ENCODE measurements at places on chromosomes 1 and 21.

- DNase-seq, result no peak
These were observed 50.2 kb downstream of the SLC25A24 start for GRCh38 chr1:108149796-108150467.

- DNase-seq, result no peak
These were observed 10.7 kb downstream of the IFNAR2 start for GRCh38 chr21:33240404-33240803.

DNA sequence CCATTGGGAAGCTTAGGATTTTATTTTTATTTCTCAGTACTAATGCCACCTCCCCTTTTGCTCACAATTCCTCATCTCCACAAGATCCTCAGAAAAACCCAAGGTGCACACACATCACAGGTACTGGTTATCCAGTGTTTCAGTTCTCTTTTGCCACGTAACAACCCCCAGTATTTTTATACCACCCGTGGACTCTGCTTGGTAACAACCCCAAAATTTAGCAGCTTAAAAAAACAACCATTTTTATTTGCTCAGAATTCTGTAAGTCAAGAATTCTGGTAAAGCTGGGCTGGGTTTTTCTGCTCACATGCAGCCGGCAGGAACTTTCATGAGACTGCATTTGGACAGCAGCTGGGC is 180.0 kb downstream of the KAZN start:
- no peak for DNase-seq

DNA sequence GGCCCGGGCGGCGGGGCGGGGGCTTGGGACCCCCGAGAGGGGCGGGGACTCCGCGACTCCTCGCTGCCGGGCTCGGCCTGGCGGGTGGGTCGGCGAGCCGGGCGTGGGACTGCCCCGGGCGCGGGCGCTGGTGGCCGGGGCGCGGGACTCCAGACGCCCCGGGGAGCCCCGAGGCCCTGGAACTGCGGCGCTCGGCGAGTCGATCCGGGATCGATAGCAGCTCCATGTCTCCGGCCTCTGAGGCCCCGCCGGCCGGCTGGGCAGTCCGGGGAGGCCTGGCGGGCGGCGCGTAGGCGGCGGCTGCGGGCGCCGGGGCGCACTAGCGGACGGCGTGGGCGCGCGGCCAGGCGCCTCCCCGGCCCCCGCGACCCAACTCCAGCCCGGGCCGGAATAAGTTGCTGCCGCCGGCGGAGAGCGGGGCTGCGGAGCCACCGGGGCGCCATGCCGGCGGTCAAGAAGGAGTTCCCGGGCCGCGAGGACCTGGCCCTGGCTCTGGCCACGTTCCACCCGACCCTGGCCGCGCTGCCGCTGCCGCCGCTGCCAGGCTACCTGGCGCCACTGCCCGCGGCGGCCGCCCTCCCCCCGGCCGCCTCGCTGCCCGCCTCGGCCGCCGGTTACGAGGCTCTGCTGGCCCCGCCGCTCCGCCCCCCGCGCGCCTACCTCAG is 400 bp downstream of the SAMD11 start:
- no peak for DNase-seq

GRCh38 chr1:10045480-10046355 is 13.0 kb downstream of the UBE4B start:
- DNase-seq, result no peak

DNA sequence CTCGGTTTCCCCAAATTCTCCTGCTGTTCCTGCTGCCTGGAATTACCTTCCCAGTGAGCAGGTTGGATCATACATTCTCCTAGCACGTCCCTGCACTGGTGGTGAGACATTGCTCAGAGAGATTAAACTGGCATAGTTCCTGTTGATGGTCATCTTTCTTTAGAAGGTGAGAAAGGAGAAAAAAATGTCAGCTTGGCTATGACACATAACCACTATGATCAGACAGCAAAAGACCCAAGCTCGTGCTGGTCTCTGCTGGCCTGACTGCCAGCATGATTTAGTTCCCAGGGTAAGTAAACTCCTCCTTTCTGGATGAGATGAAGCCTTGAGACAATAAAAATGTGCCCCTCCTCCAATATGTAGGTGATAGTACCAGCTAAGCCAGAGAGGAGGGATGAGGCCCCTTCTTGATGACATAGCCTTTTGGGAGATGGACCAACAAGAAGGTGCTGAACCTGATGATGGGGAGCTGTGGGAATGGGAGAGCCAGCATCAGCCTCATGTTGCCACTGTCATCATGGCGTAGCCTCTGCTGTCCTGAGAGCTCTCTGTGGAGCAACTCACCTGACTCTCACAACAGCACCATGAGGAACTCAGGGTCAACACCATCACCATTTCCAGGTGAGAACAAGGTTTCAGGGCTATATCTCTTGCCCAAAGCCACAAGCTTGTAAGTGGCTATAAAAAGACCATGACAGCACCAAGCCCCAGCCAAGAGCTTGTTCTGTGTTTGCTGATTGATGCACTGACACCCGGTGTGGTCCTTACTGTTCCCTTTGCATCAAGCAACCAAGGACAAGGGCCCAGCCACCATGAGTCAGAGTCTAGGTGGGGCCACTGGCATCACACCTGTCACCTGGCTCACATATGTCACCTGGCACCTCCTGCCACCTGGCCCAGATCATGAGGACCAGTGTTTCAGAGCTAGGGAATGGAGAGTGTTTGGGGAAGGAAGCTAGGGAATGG is 200.0 kb downstream of the MATN1 start:
- DNase-seq, result no peak

GRCh38 chr1:237684236-237684635 is 206.5 kb downstream of the ZP4 start:
- DNase-seq, result no peak

GRCh38 chr1:203703586-203703985 is 61.4 kb upstream of the LAX1 start:
- DNase-seq, result no peak

GRCh38 chr1:230149751-230150584 is 82.9 kb downstream of the GALNT2 start:
- peak; percentile 61 for DNase-seq

DNA sequence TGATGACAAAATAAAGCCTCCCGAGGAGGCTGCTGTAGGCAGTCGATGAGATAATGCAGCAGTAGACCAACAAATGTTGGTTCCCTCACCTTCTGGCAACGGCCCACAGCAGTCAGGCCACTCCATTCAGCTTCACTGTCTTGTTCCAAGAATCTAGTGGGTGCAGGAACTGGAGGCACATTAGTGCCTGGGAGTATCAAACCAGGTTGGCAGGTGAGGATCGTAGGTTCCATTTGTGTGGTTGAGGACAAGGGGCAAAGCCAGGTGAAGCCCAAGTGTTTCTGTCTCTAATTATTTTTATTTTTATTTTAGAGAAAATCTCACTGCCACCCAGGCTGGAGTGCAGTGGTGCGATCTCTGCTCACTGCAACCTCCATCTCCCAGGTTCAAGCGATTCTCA is 13.3 kb downstream of the FBXO2 start:
- no peak for DNase-seq

GRCh38 chr1:202061055-202061454 is 50.7 kb downstream of the ELF3 start:
- no peak for DNase-seq

DNA sequence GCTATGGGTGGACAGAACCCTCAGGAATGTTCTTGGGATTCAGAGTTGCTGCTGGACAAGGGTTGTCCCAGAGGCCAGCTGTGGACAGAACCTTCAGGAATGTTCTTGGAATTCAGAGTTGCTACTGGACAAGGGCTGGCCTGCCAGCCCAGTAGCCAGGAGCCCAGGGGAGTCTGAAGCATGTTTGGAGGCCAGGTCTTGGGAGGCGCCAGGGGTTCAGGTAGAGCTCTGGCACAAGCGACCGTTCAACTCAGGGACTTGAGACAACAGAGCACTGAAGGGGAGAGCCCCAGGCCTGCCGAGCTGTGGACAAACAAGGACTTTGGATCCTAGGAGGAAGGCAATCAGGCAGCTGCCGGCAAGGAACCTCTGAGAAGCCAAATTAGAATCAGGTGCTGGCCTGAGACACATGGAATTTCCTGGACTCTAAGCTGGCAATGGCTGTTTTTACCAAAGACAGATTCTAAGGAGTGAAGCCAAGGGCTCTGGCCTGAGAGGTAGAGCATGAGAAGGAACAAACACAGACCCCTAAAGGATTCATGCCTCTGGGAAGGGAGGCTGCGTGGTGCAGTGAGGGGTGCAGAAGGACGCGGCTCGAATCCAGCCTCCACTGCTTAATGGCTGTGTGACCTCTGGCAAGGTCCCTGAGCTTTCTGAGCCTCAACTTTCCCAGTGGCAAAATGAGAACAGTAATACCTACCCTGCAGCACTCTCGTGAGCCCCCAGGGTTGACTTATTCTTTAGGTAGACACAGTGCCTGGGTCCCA is 13.4 kb downstream of the PLA2G5 start:
- no peak for DNase-seq

DNA sequence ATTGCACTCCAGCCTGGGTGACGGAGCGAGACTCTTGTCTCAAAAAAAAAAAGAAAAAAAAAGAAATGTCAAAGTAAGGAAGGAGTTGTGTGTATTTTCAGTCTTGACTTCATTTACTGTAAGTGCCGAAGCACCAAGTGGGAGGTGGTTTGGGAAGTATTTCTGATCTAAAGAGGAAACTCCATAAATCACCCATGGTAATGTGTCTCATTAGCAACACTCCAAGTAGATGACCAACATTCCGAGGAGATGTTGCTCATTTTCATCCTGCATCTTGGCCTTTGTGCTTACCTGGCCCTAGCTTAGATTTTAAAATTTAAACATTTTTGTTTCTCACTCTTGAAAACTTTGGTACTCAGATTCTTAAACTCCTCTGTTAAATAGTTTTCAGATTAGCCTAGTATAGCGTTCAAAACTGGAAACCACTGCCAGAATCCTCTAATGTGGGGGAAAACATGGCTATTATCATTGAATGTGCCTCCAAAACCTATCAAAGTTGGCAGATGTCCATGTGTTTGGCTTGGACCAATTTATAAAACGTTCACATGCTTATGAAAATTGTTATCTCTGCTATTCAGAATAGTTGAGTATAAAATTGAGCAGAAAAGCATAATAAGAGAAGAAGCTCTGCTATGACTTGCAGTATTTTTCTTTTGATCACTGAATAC is 110.4 kb downstream of the NFIA start:
- DNase-seq, result no peak

DNA sequence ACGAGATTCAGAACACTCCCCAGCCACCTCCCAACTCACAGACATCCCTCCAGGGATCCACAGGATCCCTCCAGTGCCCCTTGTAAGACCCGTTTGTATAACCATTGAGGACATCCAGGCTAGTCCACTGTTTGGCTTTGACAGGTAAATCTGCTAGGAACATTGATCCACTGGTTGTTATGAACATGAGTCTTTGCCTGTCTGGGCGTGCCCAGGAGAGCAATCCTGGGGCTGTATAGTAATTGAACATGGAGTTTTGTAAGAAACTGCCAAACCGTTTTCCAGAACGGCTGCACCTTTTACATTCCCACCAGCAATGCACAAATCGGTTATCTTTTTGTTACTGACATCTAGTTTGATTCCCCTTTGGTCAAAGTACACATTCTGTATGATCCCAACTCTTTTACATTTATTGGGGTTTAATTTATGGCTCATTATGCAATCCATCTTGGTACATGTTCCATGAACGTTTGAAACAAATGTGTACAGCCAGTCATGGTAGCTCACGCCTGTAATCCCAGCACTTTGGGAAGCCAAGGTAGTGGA is 88.7 kb downstream of the WDR4 start:
- no peak for DNase-seq

- DNase-seq, result peak; percentile 3
These were observed 293.5 kb downstream of the MRPL39 start for GRCh38 chr21:25313829-25314228.

DNA sequence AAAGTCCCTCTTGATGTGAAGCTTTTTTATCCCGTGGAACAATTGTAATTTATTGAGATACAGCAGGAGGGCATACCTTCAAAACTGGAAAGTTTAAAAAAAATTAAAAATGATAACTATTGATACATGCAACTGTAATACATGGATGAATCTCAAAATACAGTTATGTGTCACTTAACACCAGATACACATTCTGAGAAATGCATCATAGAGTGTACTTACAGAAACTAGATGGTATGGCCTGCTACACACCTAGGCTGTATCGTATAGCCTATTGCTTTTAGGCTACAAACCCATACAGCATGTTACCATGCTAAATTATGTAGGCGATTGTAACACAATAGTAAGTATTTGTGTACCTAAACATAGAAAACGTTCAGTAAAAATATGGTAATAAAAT is 7.1 kb upstream of the AKNAD1 start:
- no peak for DNase-seq

- DNase-seq, result no peak
These were observed 90.0 kb downstream of the OBSCN start for GRCh38 chr1:228297822-228298221.

Data from germinal center (tissue), 1 donor.